ENCODE measurements at places on chromosomes 1 and 21.

DNA sequence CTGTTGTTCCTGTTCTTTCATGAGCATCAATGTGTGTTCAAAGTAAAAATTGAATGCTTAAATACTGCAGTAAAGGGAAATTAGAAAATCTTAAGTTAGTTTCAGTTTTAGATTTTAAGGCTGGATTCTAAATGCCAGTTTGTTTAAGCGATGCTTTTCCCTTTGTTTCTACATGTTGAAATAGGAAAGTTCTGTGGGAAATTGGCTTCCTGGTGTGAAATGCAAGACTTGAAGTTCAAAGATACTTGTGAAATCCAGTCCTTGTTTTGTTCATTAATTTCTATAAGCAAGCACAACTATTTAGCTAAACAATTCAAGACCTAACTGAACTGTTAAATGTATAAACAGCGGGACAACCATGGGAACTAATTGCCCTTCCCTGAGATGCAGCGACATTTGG lies 149.1 kb downstream of the LYPLAL1 start:
- peak; percentile 8 for DNase-seq

DNA sequence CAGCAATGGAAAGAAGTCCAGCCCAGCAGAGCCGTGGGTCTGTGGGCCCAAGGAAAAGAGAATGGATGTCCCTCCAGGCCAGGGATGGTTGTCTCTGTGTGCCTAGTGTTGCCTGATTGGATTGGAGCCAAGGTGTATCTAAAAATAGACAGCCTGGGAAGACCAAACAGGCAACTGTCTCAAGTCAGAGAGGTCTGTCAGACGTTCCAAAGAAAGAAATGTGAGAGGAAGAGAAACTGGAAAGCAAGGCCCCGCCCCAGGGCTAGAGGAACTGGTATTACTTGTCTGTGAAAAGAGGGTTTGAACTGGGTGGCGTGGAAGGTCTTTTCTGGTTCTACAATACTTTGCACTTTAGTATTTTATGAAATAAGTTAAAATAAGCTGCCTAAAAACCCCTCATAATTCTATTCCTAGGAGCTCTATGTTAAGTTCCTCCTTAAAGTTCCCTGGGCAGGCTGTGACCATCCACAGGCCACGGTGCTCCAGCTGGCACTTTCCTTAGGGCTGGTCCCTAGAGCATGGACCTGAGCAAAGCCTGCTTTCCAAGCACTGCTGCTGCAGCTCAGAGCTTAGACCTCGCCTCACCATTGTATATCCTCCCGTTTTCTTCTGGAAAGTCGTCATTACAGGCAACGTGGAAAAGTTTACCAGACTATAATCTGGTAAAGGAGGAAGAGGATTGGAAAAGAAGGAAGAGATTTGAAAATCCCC lies 151.6 kb downstream of the DISC1 start:
- DNase-seq = peak; percentile 42

GRCh38 chr1:109931911-109932636 lies 21.4 kb downstream of the CSF1 start:
- no peak for DNase-seq

- no peak for DNase-seq
Observed at GRCh38 chr1:117664314-117664713, 58.5 kb downstream of the TENT5C start.

DNA sequence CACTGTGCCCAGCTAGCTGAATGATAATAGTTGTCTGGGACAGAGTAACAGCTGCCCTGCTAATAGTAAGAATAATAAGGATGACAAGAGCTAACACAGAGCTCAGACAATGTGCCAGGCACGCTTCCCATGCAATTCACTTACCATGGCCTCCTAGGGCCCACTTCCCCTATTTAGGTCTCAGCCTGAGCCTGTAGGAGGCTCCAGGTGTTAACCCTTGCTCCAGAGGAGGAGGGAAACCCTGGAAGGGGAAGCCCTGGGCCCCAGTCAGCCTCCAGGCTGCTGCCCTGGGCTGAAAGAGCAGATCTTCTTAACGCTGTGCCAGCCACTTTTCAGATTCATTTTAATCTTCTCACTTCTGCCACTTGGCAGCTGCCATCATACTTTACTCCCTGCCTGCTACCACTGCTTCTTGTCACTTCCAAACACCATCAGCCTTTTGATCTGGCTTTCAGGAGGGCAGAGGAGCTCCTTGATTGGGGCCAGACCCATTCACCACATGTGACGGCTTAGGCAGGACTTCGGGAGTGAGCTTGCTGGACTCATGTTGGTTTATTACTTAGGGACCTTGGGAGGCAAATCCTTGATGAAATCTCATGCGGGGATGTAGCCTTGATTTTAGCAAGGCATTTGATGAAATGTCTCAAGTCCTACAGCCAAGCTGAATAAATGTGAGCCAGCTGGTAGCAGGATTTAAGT lies 66.7 kb upstream of the PARP1 start:
- DNase-seq = no peak

DNA sequence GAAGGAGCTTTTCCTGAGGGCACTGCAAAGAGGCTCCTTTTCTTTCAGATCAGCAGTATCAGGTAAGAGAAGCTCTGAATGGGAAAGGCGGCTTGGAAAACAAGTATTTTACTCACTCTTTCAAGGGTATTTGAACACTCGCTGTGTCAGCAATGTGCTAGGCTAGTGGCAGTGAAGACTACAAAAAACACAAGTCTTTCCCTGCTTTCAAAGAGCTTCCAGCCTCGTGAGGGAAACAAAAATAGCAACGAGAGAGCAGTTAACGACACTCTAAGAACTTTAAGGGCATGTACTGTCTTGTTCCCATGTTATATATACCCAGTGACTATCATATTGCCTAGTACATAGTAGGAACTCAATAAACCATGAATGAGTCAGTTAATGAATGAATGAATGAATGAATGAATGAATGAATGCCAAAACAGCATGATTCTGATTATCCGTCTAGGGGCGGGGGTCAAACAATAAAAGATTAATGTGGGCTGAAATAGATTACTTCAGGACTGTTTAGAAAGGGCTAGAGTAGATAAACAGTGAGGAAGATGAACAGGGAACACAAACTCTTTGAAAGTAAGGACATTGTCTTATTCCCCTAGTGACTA lies 14.2 kb upstream of the MCOLN3 start:
- DNase-seq = no peak

DNA sequence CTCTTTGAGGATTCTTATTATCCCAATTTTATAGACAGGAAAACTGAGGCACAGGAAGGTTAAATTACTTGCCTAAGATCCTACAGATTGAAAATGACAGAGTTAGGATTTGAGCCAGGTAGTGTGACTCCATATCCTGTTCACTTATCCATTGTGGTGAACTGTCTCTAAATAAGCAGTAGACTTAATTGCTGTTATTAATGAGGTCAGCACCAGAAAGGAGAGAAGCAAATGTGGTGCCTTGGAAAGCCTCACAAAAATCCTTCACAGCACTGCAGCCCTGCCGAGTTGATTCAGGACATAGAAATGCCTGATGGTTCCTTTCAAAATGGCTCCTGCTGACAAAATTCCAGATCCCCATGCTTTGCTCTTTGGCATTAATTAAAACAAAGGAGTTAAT lies 193.3 kb upstream of the BEND5 start:
- no peak for DNase-seq

- DNase-seq = no peak
Observed at GRCh38 chr1:101065575-101065974, 40.0 kb upstream of the DPH5 start.

- peak; percentile 64 for DNase-seq
Observed at GRCh38 chr1:39933956-39934941, 20.7 kb upstream of the MFSD2A start.

DNA sequence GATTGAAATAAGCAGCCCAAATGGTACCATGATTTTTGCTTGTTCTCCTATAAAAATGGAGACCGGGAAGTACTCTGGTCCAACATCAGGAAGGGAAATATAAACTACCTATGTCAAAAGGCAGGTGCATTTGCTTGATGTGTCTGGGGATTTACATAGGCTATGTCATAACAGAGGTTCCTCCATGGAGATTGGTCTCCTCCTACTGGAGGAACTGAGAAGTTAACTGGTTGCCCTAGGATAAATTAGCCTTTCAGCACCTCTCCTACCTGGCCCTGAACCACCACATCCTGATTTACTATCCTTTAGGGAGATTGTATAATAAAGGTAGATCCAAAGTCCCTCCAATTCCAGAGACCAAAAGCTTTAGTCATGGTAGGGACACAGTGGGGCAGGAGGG lies 1109.3 kb upstream of the B3GALT2 start:
- DNase-seq = peak; percentile 61

DNA sequence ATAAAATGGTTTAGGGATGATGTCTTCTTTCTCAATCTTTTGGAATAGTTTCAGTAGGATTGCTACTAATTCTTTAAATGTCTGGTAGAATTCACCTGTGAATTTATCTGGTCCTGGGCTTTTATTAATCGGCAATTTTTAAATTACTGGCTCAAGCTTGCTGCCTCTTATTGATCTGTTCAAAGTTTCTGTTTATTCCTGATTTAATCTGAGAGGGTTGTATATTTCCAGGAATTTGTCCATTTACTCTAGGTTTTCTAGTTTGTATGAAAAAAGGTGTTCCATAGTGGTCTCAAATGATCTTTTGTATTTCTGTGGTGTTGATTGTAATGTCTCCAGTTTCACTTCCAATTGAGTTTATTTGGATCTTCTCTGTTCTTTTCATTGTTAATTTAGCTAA lies 617.8 kb downstream of the LTN1 start:
- DNase-seq = no peak

GRCh38 chr1:54070171-54070837 lies 16.9 kb downstream of the TCEANC2 start:
- DNase-seq = peak; percentile 77

GRCh38 chr1:214833178-214833756 lies 230.3 kb downstream of the CENPF start:
- no peak for DNase-seq

- DNase-seq = no peak
Observed at GRCh38 chr1:22096036-22096435, 43.5 kb downstream of the CDC42 start.

All from HT-29 (cell line).